Esophagus squamous epithelium (tissue), 5 donors: ENCODE measurements at places on chromosomes 1 and 21.

GRCh38 chr1:68111519-68112436, 61.4 kb upstream of the DIRAS3 start:
- no peak for DNase-seq

- no peak for DNase-seq
These were observed 84.1 kb downstream of the MRPS6 start for GRCh38 chr21:34157521-34157920.

- no peak for DNase-seq
These were observed 167.9 kb downstream of the KIF26B start for GRCh38 chr1:245322673-245323072.

DNA sequence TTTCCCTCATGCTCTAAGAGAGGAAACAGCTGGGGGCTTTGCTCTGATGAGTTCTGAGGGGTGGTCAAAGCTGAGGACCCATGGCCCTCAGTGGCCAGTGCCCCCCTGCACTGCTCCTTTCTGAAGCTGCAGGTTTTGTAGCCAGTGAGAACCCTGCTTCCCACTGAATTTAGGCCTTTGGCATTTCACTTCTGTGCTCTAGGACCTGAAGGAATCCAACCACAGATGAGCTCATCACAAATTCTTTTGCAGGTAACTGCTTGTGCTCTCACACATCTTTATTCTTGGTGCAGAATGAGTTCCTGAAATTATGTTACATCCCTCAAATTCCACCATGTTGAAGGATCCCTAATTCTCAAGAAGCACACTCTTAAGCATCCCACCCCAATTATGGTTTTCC, 248.7 kb upstream of the IRF2BP2 start:
- DNase-seq = no peak

- DNase-seq = no peak
These were observed 13.0 kb downstream of the NTRK1 start for GRCh38 chr1:156873659-156874058.

DNA sequence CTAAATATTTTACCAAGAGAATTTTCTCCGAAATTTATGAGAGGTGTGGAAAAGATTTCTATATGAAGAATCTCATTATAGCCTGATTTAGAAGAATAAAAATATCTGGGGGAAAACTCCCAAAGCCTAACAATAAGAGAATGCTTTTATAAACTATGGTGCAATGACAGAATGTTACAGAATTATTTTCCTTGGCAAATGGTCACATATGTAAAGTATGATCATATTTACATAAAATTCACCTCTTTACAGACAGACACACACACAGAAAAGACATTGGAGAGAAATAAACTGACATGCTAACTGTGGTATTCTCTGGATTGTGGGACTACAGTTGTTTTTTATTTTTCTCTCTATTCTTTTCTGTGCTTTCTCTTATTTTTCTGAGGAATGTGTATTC, 226.3 kb upstream of the USP24 start:
- DNase-seq = no peak

DNA sequence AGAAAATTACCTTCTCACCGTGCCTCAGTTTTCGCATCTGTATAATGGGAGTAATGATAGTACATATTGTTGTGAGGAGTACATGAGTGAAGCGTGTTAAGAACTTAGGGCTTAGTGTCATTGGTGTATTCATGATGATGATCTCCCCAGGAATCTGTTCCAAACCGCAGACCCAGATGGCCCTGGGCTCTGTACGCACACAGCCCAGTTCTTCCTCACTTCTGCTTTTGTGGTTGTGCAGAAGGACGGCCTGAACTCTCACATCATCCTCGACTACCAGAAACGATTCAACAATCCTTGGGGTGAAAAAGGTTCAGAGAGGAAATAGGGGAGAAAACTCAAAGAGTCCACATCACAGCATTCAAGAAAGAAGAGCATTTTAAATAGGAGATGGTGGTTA, 323.0 kb downstream of the CAMTA1 start:
- DNase-seq = no peak
